ENCODE measurements at places on chromosomes 13 and 19.

GRCh38 chr13:110346661-110347067, 39.6 kb downstream of the COL4A2 start:
- no peak for DNase-seq

DNA sequence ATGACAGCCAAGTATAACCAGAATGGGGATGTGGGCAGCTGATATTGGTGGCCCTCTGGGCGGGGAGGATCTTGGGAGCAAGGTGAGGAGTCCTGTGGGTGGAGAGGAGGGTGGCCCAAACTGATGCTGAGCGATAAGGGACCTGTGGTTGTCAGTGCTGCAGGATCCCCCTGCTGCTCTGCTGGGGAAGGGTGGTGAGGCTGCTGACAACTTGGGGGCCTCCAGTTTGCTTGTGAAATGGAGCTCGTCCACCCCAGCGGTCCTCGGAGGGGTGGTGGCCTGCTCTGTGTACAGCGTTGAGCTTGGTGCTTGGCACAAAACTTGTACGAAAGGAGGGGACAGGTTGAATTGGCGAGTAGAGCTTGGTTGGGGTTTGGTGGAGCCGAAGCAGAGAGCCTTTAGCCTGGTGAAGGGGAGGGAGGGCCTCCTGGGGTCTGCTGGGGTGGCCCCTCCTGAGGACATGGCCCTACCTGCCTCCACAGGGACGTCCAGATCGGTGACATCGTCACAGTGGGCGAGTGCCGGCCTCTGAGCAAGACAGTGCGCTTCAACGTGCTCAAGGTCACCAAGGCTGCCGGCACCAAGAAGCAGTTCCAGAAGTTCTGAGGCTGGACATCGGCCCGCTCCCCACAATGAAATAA, 2.9 kb downstream of the RPS11 start:
- DNase-seq, result no peak

DNA sequence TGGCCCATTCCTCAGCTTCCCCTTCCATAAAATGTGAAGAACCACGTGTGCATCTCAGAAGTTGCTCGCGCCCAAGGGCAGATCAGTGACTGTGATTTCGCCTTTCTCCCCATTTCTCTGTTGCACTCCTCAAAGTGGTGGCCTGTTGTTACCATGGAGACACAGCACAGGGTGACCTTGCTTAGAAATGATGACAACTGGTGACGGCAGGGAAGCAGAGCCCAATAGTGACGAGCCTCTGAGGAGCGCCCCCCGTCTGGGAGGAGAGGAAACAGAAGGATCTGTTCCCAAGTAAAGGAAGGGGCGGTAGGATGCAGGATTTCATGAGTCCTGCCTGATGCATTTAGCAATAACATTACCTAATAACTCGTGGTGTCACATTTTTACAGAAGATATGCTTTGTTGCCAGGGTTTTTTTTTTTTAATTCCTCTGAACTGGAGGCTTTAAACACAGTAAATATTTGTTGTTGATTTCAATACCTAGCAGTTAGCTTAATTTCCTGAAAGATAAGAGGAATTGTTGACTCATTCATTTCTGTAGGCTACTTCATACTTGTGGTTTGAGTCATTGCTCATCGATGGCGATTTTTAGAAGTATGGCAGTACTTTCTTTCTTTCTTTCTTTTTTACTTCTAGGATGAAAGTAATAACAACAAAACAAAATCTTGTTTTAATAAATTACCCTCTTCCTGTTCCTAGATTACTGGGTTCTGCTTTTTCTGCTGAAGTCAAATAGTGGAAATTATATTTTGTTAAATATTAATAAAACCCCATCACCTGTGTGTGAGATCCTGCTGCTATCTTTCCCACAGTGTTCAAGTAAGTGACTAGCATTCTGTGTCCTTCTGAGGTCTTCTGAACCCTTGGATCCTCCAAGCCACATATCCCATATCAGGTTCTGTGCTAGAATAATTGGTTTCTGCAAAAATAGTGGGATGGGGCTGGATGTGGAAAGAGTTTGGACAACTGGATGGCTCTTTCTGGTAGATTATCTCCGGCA, 36.0 kb downstream of the MBNL2 start:
- no peak for DNase-seq

GRCh38 chr13:89214185-89214584, 1543.0 kb downstream of the SLITRK5 start:
- no peak for DNase-seq

- DNase-seq, result no peak
These were observed 17.5 kb downstream of the SLC1A6 start for GRCh38 chr19:14961956-14962685.

DNA sequence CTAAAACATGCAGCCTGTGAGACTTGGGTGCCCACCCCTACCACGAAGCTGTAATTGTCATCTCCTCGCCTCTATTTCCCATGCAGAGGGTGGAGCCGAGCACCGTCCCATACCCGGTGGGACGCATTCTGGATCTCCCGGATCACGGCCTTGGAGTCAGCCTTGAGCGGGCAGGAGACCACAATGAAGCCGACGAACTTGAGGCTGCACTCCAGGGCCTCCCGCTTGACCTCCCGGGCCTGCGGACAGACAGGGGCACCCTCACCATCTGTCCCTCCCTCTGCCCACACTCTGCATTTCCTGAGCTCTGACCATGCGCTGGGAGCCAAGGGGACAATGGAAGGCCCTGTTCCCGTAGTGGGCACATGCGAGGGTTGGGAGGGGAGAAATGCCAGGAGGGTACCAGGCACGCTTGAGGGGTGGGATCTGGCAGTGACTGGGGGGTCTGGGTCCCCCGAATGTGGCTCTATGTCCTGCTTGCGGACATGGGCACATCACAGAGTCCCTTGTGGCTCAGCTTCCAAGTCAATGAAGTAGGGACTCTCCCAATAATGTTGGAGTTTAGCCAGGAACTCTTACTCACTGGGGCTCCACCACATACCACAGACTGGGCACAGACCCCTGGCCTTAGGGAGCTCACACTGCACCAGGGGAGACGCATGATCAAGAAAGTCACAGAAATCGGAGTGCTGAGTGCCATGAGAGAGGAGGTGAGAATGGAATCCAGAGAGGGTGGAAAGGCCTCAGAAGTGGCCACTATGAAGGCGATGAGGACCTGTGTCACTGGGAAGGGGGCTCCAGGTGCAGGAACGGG, 9.2 kb upstream of the GMIP start:
- no peak for DNase-seq

- DNase-seq, result no peak
These were observed 84.1 kb downstream of the CHST8 start for GRCh38 chr19:33705860-33706259.

DNA sequence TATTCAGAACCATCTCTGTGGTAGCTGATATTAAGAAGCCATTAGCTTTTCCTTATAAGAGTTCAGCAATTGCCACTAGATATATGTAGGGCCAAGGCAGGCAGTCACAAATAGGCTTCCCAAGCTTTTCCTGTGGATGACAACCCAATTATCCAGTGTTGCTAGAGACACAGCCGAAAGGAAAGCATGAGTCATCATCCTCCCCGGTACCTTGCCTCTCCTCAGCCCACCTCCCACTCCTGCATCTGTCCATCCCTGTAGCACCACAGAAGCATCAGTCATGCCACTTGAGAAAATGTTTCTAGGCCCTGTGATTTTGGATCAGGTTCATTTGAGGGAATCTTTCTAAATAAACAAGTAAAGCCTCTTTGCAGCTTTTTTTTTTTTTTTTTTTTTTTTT, 204.3 kb downstream of the DNAJC15 start:
- DNase-seq, result no peak

DNA sequence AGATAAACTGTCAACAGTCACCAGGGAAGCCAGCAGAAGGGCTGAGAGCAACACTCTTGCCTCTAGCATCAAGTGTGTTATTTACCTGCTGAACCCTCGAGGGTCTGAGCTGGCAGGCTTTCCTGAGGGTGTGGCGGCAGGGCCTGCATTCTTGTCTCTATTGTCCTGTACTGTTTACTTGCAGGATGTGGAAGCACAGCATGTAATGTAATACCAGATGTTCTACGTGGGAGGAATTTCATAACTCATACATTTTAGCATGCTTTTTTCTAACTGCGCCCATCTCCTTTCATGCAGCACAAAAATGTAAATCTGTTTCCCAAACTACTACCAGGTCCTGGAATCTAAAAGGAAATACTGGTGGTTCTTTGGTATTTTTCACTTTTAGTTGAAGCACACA, 153.1 kb downstream of the RGCC start:
- no peak for DNase-seq

DNA sequence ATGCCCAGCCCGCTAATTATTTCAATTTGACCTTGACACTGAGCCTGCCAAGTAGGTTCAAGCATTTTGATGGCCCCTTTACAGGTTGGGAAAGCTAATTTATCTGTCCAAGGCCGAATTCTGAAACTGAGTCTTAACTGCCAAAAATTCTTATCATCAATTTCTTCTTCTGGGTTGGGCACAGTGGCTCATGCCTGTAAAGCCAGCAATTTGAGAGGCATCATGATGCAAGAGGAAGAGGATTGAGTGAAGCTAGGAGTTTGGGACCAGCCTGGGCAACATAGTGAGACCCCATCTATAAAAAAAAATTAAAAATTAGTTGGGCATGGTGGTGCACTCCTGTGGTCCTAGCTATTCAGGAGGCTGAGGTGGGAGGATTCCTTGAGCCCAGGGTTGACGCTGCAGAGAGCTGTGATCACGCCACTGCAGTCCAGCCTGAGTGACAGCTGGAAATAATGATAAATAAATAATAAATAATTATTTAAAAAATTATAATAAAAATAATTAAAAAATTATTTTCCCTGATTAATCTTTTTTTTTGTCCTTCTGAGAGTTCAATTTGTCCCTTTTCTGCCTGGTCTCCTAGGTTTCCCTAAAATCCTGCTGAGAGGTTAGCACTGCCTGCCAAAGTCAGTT, 1.3 kb upstream of the LDLR start:
- DNase-seq, result no peak

- no peak for DNase-seq
These were observed 12.1 kb downstream of the CRYL1 start for GRCh38 chr13:20513466-20513995.

DNA sequence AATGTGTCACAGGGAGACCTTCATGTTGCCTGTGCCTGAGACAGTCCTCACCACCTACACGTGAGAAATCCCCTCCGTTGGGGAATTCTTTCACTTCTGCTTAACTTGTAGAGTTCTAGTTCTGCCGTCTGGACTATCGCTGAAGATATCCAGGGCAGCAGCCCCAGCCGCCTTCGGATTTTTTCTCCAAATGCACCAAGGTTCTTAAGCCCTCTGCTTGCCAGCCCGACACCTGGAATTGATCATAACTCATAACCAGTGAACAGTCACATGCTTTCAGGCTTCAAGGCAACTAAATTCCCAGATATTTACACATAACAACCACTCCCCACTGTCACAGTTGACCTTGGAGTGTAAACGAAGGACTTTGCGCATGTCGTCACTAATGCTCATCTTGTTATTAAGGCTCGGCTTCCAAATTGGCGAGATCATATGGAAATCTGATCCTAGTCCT, 114.4 kb downstream of the RAB20 start:
- DNase-seq, result no peak

GRCh38 chr19:33339016-33339984, 34.2 kb upstream of the CEBPG start:
- no peak for DNase-seq

DNA sequence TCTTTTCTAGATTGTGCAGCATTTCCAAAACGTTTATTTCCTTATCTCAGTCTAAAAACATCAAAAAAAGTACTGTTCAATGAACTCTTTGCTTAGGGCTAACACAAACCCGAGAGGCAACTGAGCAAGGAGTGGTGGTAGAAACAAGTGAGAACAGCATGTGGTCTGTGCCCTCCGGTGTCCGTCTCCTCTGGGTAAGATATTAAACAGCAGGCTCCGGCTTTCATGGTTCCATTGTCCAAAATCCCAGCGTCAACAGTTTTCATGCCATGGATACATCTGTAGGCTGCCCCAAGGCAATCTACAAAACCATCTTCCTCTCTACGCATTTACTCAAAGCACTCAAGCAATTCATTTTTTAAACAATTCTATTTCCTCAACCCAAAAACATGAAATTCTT, 22.8 kb downstream of the DCLK1 start:
- DNase-seq, result no peak

- DNase-seq, result no peak
These were observed 38.7 kb upstream of the C1QTNF9 start for GRCh38 chr13:24270639-24271141.

DNA sequence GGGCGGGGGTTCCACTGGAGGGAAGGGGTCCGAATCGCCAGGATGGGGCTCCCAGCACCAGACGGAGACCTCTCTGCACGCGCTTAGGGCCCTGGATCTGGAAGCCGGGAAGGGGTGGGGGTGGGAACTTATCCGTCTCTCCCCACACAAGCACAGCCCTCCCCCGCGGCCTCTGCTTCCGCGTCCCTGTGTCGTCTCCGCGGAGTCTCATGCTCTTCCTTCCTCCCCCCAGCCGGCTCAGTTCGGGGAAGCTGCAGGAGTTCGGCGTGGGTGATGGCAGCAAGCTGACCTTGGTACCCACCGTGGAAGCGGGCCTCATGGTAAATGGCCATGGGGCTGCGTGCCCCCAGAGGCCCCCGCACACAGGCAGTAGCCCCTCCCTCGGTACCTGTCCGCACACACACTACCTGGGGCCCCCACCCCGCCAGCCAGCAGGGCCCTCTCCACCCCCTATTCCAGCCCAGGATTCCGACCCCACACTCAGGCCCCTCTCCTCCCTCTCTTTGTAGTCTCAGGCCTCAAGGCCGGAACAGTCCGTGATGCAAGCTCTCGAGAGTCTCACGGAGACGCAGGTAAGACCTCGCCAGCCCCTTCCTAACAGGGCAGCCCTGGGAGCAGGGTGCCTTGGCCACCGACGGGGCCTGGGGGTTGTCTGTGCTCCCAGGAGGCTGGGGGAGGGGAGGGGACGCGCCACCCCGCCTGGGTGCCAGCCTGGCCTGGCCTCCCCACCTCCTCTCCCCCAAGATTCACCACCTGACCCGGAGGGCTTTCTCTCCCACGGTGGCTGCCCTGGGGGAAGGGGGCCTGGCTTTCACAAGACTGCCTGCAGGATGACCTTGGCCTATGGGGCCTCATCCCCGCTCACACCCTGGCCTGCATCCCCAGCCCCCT, 3.2 kb downstream of the MIDN start:
- peak; percentile 60 for DNase-seq

GRCh38 chr13:26965952-26966700, 205.5 kb downstream of the USP12 start:
- no peak for DNase-seq

Measured in NCI-H526 (cell line).